ENCODE measurements at places on chromosomes 2 and 18.

DNA sequence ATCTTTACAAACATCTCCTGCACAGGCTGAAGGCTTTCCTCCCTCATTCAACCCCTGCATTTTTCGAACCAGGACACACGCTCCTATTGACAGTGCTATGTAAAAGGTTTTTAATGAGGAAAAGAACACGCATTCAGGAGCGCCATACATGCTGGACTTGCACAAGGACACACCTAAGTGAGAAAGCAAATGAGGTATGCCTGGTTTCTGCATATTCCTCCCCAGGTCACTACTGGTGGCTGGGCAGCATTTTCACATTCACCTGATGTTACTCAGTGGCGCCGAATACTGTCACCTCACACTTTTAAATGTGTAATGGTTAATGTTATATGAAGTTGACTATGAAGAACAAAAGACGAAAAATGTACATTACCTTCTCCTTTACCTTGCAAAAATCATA is 150.6 kb downstream of the ANTXR1 start:
- peaks cover 58% of the 10 kb centered on the region for H3K4me1 ChIP-seq
- H3K4me3 ChIP-seq: no peak overlapping the region
- peak overlapping the region; percentile 74 for H3K27ac ChIP-seq
- no peaks in the 10 kb centered on the region for H3K27me3 ChIP-seq
- DNase-seq: no peak

- no peaks in the 10 kb centered on the region for H3K36me3 ChIP-seq
- DNase-seq: no peak
- peaks cover 6% of the 10 kb centered on the region for H3K4me1 ChIP-seq
- no peak overlapping the region for H3K4me3 ChIP-seq
- H3K27me3 ChIP-seq: no peaks in the 10 kb centered on the region
- no peak overlapping the region for H3K27ac ChIP-seq
Observed at GRCh38 chr18:49045585-49045984, 94.8 kb upstream of the SMAD7 start.

GRCh38 chr2:18588049-18588448 is 1.3 kb downstream of the NT5C1B start:
- H3K27me3 ChIP-seq: no peaks in the 10 kb centered on the region
- H3K27ac ChIP-seq: no peak overlapping the region
- no peak for DNase-seq
- H3K36me3 ChIP-seq: no peaks in the 10 kb centered on the region

GRCh38 chr2:38793511-38793910 is 15.5 kb downstream of the GEMIN6 start:
- no peaks in the 10 kb centered on the region for H3K27me3 ChIP-seq
- H3K27ac ChIP-seq: no peak overlapping the region
- H3K4me1 ChIP-seq: no peaks in the 10 kb centered on the region
- H3K36me3 ChIP-seq: no peaks in the 10 kb centered on the region
- no peak for DNase-seq

Measured in vagina (tissue), 2 donors.